Activated T-helper 9 cell treated with anti-CD3 and anti-CD28 coated beads, Interleukin-2, amount 50 U/mL, for 16 hours (primary cell): ENCODE measurements at places on chromosomes 1 and 21.

- DNase-seq: peak; percentile 76
Measured at GRCh38 chr1:33180226-33180910, 1.5 kb downstream of the TRIM62 start.

GRCh38 chr1:5707566-5708345 is 284.5 kb downstream of the NPHP4 start:
- DNase-seq: no peak

DNA sequence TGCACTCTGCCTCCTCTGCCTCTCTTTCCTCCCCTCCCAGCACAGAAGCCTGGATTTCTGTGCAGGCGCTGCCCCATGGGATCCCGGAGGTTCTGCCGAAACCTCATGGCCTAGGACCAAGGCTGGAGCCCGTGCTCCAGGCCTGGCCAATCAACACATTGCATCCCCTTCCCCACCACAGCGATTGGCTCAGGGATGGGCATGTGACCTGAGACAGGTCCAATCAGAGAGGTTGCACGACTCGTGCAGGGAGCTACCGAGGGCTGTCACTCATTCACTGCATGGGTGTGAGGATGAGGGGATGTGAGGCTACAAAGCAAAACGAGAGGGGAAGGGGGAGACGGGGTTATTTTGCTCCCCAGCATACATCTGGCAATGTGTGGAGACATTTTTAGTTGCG is 3.3 kb upstream of the CELA2B start:
- DNase-seq: no peak

DNA sequence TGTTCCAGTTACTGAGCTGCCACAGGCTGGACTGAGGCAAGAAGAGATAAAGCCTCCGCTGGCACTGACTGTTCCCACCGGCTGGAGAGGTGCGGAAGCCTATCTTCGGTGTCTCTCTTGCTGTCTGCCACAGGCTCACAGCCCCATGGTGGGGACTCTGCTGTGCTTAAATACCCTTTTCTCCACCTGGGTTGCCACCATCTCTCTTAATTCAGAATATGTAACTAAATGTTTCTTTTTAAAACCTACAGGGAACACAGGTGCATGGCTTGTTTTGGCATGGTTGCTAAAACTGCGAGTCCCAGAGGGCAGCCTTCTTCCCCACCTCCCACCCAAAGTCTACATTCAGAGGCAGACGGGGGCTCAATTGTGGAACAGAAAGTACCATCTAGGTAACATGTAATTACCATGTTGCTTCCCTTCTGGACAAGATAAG is 8.1 kb upstream of the LBR start:
- DNase-seq: no peak

DNA sequence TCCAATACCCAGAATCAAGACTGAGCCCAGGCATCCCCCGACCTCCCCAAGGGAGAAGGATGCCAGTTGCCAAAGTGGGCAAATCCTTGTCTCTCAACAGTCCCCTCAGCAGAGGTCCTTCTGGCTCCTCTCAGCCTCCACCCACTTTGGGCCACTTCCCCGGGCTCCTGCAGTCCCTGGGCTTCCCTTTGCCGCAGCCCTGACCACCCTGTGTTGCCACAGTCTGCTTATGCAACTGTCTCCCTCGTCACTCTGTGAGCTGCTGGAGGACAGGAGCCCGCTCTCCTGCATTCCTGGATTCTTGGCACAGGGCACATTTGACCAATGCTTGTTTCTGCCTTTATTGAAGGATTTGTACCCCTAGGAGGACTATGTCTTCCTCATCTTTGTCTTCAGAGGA is 2.9 kb upstream of the LRP8 start:
- DNase-seq: no peak

DNA sequence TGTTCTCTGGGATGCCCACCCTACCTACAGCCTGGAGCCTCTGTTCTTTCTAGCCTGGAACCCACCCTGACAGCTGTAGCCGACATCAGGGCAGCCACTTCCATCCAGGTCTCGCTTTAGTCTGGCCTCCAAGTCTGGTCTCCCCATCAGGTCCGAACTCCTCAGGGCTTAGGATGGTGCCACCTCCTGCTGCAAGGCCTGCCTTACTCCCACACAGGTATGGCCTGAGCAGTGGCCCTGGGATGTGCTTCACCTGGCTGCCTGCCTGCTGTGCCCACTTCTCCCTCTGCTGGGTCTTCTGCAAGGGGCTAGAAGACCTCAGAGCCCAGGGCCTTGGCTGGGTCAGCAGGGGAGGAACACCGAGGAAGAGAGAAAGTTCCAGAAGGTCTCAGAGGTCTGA is 35.7 kb upstream of the MAGOH start:
- DNase-seq: no peak

DNA sequence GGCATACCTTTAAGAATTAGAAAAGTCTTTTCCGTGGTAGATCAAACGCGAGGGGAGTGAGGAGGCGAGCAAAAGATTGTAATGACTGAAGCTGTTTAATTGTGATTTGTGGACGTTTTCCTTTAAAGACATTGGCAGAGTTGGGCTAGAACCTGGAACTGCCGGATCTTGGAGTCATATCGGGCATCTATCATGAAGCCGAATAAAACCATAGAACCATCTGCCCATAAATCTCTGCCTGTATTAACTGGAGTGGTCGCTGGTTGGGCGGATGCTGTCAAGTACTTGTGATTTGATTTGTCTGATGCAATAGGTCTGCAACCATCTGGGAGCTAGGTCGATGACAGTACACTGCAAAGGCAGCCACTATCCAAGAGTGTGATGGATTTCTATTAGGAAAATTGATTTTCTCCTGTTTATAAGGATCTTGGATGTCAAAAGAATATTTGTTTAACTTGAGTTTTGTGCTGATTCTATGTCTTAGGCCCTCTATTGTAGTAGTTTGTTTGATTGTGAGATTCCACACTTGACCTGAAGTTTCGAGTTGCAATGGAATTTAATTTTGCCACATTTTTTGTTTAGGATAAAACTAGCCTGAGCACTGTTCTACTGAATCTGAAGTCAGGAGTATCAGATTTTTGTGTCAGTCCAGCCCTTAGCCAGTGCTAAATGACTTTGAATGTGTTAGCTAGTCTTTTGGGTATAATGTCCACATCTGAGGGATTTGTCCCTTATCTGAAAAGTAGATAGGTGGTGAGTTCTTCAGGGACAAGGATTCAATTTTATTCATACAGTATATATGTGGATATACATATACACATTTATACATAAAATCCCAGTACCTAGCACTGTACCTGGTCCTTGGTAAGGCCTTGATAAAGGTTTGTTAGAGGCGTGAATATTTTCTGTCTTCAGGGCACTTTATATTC is 1.2 kb downstream of the SARS1 start:
- peak; percentile 27 for DNase-seq

GRCh38 chr1:151577173-151577572 is 34.7 kb upstream of the SNX27 start:
- DNase-seq: no peak

DNA sequence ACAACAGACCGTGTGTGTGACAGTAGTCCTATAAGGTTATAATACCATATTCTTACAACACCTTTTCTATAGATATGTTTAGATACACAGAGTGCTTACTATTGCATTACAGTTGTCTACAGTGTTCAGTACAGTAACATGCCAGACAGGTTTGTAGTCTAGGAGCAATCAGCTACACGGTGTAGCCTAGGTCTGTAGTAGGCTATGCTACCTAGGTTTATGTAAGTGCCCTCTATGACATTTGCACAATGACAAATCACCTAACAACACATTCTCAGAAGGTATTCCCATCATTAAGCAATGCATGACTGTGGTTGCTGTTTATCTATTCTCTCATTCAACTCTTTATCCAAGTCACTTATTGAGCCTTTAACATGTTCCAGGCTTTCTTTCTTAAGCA is 1.8 kb upstream of the WLS start:
- DNase-seq: no peak

GRCh38 chr1:248823517-248824001 is 2.2 kb downstream of the SH3BP5L start:
- DNase-seq: no peak

DNA sequence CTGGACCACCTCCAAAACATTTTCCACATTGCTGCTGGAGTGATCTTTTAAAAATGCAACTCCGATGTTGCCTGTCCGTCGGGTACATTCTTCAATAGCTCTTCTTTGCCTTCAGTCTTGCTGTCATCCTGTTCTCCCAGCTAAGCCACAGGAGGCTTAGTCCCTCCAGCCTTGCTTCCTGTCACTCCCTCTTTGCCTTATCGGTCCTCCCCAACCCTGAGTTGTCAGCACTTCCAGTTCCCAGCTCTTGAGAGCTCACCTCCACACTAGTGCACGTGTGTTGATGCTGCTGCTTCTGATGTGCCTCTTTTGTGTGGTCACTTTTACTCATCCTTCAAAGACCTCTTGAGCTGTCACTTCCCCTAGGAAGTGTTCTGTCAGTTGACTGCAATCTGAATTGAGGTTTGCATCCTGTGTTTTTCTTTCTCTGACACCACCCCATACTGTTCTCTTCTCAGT is 15.3 kb downstream of the UCK2 start:
- DNase-seq: no peak

GRCh38 chr1:25009671-25010262 is 79.7 kb upstream of the RUNX3 start:
- DNase-seq: no peak

- no peak for DNase-seq
Measured at GRCh38 chr1:1345860-1346500, 3.2 kb downstream of the DVL1 start.

DNA sequence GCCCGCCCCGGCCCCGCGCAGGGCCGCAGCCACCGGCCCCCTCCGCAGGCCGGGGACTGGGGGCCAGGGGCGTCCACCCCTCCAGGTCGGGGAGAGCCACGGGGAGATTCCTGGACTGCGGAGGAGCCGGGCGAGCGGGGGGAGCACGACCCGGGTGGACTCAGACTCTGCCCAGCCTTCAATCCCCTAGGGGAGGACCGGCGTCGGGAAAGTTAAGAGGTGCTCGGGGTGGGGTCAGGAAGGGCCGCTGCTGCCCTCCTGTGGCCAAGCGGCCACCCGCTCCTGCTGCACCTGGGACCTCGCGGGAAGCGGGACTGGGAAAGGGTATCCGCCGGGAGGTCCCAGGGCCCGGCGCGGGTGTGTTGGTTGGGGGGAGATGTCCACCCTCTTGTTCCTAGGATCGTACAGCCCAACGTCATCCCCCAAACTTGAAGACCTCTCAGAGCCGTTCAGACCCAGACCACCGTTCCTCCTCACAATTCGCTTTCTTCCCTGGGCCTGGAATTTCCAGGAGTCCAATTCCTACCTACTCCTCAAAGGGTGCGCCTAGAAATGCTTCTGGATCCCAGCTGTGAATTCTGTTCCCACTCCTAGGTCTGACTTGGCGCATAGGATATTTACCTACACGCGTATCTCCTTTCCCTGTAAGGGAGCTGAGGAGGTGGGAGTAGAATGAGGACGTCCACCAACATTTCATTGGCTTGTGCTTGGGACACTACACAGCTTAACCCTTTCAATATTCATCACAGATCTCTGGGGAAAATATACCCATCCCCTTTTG is 484 bp upstream of the RHOC start:
- peak; percentile 58 for DNase-seq

GRCh38 chr21:39670701-39671100 is 58.0 kb downstream of the B3GALT5 start:
- DNase-seq: no peak

- no peak for DNase-seq
Measured at GRCh38 chr1:162319493-162320175, 57.0 kb downstream of the SPATA46 start.

- no peak for DNase-seq
Measured at GRCh38 chr1:81073580-81073979, 727.2 kb upstream of the ADGRL2 start.

DNA sequence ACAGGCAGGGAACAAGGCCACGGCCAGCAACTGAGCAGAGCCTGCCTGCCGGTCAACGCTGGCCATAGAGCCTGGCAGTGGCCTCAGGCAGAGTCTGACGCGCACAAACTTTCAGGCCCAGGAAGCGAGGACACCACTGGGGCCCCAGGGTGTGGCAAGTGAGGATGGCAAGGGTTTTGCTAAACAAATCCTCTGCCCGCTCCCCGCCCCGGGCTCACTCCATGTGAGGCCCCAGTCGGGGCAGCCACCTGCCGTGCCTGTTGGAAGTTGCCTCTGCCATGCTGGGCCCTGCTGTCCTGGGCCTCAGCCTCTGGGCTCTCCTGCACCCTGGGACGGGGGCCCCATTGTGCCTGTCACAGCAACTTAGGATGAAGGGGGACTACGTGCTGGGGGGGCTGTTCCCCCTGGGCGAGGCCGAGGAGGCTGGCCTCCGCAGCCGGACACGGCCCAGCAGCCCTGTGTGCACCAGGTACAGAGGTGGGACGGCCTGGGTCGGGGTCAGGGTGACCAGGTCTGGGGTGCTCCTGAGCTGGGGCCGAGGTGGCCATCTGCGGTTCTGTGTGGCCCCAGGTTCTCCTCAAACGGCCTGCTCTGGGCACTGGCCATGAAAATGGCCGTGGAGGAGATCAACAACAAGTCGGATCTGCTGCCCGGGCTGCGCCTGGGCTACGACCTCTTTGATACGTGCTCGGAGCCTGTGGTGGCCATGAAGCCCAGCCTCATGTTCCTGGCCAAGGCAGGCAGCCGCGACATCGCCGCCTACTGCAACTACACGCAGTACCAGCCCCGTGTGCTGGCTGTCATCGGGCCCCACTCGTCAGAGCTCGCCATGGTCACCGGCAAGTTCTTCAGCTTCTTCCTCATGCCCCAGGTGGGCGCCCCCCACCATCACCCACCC is at the start of gene TAS1R3:
TSS of gene TAS1R3 (plus strand) at position 213 of the 898 bp plus-strand sequence. CDS start at position 279, 66 bp downstream.
- DNase-seq: no peak

DNA sequence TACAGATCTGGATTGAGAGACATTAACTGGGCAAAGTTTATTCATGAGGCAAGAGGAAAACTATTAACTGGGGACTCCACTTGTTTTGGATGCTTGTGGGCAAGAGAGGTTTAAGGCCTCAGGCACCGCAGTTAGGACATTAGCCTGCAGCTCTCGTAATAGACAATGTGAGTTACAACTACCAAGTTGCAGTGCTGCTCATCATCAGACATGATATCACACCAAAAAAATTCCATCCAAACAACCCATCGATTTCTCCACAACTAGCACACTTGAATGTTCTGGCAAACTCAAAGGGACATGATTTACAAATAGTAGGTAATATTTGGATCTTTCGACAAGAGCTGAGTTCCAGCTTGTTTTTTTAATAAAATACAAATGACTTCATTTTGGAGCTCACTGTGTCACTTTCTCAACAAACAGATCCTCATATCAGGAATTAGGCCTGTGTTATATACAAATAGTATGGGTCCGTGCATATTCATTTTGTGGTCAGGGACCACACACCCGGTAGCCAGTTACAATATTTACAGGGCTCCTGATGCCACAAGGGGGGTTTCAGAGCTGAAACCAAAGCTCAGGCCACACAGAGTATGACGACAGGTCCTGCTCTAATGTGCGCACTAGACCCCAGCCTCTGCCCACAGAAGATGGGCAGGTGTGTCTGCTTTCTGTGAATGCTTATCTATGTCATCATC is 128.0 kb downstream of the TGFBR3 start:
- no peak for DNase-seq
